ENCODE measurements at places on chromosomes 1 and 21.

DNA sequence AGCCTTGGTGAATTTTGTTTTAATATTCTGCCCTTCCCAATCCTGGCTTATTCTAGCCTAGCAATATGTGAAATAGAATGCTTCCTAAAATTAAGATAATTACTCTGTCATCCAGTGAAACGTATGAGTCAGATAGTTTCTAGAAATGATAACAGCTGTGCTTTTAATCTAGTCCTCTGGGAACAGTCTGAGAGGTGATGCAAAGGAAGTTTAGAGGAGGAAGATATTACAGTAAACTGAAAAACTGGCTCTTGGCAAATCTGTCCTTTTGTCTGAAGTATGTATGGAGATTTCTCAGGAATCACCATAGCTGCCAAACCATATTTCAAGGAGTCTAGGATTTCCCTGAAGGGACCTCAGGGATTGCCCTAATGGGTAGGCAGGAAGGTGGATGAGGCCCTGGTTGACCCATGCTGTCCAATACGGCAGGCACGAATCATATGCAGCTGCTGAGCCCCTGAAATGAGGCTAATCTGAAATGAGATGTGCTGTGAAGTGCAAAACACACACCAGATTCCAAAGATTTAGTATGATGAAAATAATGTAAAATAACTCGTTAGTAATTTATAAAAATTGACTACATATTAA lies 70.8 kb upstream of the LBR start:
- no peak for DNase-seq

DNA sequence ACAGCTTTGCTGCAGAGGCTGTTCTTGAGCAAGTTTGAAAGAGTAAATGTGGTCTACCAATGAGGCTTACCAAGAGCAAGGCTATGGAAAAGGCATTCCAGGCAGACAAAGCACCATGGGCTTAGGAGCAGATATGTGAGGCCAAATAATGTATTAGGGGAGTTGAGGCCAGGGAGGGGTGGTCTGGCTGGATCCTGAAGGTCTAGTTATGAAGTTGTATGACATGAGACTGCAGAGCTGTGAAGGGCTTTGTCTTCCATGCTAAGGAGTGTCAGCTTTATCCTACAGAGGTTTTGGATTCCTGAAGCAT lies 51.8 kb upstream of the TSPAN2 start:
- no peak for DNase-seq

DNA sequence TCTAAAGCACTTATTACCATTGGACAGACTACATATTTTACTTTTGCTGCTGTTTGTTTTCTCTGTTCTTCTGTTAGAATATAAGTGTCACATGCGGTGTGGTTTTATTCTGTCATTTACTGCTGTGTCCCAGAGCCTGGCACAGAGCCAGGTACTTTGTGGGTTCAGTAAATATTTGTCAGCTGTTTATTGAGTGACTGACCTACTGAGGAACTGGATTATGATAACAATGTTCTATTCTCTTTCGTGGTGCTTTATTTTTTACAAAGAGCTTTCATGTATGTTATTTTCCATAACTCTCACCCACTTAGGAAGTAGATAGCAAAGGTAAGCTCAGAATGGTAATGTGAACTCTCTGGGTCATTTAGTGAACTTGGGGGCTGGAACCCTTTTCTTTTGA lies 118.8 kb downstream of the RWDD3 start:
- DNase-seq: no peak

- DNase-seq: no peak
Measured at GRCh38 chr1:111474521-111474920, 737 bp downstream of the C1orf162 start.

- DNase-seq: peak; percentile 75
Measured at GRCh38 chr1:32406629-32407111, 12.4 kb upstream of the BSDC1 start.

DNA sequence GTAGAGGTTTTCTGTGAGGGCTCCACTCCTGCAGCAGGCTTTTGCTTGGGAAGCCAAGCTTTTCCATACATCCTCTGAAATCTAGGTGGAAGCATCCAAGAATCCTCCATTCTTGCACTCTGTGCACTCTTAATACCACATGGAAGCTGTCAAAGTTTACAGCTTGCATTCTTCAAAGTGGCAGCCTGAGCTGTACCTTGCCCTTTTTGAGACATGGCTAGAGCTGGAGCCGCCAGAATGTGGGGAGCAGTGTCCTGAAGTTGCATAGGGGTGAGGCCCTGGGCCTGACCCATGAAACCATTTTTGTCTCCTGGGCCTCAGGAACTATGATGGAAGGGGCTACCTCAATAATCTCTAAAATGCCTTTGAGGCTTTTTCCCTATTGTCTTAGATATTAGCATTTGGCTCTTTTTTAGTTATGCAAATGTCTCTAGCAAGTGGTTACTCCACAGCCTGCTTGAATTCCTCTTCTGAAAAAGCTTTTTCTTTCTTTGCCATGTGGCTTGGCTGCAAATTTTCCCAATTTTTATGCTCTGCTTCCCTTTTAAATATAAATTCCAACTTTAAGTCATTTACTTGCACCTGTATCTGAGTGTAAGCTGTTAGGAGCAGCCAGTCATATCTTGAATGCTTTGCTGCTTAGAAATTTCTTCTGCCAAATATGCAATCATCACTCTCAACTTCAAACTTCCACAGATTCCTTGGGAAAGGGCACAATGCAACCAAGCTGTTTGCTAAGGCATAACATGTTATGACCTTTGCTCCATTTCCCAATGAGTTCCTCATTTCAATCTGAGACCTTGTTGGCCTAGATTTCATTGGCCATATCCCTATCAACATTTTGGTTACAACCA lies 92.1 kb upstream of the ARTN start:
- DNase-seq: no peak

- DNase-seq: no peak
Measured at GRCh38 chr1:76669131-76669530, 198.1 kb upstream of the ST6GALNAC5 start.

Measured in NCI-H146 (cell line).